ENCODE measurements at places on chromosomes 1 and 21.

GRCh38 chr1:22197644-22198043, 54.7 kb upstream of the WNT4 start:
- no peak for DNase-seq

DNA sequence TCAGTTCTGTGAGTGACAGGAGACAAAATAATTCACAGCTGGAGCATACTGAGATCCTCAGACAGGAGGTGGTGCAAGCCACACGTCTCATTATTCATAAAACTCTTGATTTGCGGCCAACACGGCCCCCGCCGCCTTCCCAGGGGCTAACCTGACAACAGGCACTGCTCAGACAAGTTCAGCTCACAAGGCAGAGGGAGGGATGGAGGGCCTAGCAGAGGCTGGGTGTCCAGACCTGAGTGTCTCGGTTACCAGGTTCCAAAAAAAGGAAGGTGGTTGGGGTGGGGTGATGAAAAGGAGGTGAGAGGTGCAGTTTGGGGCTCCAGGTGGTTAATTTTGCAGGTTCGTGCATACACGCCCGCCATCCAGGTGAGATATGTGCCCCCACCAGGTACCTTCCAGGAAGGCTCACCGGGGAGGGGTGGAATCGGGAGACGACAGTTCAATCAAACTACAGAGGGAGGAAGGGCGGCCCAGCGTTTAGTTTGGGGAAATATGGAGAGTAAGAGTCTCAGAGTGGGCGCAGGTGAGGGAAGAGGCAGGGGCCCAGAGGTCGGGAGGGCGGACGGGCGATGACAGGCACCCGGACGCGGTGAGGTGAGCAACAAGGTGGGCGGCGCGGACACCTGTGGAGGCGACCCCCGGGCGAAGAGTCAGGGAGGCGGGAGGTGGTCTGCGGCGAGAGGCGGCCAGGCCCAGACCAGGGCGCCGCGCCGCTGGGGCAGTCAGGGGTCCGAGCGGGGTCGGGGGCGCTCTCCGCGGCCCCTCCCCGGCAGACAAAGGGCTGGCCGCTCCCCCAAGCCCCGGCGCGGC, 629 bp downstream of the CTNNBIP1 start:
- no peak for DNase-seq

- no peak for DNase-seq
Measured at GRCh38 chr1:40789342-40789598, 5.7 kb downstream of the KCNQ4 start.

- DNase-seq = no peak
Measured at GRCh38 chr21:35284199-35284598, 235.1 kb upstream of the RUNX1 start.

DNA sequence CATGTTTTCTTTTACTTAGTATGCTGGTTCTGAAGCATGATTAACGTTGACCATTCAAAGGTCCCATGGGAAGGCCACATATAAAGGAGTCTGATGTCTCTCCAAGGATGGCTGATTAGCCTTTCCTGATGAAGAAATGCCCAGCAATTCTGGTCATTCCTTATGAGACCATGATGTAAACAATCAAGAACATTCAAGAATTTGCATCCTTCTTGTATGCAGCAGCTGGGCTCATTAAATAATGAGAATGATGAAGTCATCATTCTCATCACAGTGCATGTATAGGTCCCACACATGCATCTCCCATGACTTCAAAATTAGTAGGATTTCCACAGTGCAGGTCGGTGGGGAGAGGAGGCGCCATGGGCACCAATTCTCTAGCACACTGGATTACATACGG, 85.4 kb downstream of the APP start:
- no peak for DNase-seq

DNA sequence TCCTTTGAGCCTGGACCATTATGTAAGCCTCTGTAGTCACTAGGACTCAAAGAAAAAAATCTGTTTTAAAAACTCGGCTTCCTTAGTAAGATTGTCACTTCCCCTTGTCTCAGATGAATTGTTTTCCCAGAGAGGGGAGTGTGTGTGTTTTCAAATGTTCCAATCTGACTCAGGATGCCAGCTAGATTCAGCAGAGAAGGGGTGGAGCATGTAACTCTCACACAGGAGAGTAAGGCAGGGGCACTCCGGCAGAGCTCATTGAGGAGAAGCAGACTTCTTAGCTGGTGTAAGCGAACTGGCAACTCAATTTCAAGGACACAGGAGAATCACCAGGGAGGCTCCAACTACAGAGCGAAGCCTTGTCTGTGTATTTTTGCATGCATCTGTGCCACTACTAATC, 623.2 kb downstream of the LMO4 start:
- peak; percentile 4 for DNase-seq

- DNase-seq = no peak
Measured at GRCh38 chr1:44254392-44254910, 41.2 kb downstream of the DMAP1 start.

GRCh38 chr1:174748586-174748985, 251.2 kb upstream of the CACYBP start:
- DNase-seq = no peak

DNA sequence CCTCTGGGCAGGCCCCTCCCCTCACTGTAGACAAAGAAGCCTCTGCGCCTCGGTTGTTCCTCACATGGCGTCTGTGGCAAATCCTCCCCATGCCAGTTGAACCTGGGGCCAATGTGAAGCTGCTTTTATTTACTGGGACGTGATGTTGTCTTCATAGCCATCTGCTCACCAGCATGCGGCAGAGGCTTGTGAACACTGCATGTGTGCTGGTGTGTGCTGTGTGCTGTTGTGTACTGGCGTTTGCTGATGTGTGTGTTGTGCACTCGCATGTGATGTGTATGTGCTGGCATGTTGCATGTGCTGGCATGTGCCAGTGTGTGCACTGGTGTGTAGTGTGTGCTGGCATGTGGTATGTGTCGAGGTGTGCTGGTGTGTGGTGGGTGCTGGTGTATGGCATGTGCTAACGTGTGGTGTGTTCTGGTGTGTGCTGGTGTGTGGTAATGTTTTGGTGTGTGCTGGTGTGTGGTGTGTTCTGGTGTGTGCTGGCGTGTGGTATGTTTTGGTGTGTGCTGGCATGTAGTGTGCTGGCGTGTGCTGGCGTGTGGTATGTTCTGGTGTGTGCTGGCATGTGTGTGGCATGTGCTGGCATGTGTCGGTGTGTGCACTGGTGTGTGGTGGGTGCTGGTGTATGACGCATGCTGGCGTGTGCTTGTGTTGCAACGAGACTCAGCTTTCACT, 37.2 kb upstream of the TRAPPC10 start:
- no peak for DNase-seq
